OCI-M1 (cell line): ENCODE measurements at places on chromosomes 7 and 10.

GRCh38 chr10:61998937-61999336, 97.4 kb downstream of the ARID5B start:
- DNase-seq: no peak

DNA sequence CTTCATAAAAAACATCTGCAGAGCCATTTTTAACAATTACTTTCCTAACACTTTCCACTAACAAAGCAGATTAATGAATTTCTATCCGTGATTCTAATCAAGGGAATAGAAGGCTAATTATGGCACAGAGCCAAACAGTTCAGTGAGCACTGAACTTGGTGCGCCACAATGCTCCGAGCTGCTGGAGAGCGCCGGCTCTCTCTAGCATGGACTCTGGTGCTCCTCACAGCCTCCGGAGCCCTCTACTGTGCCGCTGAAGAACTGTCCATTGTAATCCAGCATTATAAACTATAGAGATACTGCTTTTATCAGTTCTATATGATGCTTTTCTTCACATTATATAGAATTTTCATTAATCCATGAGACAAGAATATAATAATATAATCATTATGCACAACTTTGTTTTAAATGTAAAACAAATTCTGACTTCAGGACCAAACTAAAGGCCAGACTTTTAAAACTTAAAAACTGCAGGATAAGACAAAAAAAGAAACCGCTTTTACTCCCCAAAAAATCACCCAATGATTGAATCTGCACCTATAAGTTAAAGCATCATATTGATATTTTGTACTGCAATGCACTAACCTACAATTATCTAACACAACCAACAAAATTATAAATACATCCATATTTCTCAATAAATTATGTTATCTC, 123.6 kb downstream of the RNF32 start:
- DNase-seq: no peak

DNA sequence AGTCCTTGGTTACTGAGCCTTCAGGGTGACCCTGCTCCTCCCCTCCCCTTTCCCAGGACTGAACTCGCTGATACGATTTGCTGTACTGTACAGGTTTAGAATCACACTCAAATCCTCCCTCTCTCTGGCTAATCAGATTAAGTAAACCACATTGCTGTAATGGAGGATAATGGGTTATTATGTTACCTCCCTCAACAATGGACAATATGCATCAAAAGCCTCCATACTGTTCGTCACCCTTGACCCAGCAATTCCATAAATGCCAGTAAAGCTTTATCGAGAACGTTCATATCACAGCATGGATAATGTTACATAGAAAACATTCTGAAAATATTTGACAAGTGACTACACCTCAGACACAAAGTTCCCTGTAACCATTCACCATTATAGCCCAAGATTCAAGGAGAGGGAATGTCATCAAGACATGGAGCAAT, 61.7 kb downstream of the FAM107B start:
- no peak for DNase-seq

DNA sequence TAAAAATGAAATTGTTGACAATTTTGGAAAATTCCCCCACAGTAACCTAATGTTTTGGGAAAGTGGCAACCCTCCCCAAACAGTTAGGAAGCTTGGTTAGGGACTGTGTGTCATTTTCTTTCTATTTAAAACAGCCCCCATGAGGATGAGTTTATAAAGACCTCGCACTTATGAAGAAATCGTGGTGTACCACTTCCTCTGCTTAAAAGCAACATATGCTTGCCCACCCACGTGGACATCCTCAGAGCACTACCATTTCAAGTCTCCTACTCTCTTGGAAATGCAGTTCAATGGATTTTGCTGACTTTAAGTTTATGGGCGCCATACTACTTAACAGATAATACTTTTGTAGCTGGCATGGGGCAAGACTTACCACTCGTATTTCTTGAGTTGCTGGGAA, 223.8 kb downstream of the DYNC1I1 start:
- no peak for DNase-seq

DNA sequence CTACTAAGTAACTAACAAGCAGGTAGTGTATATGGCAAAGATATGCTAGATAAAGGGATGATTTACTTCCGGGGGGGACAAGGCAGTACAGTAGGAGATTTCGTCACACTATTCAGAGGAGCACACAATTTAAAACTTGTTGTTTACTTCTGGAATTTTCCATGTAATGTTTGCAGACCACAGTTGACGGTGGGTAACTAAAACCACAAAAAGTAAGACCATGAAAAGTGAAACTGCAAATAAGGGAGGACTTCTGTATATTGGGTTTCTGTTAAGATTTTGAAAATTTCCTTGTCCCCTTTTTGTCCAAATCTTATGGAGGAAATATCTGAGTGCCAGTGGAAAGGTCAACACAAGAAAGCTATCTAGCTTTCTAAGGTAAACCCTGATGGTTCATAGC, 170.0 kb downstream of the ELAPOR2 start:
- DNase-seq: peak; percentile 12

GRCh38 chr10:113549856-113550255, 3.0 kb upstream of the HABP2 start:
- DNase-seq: no peak

GRCh38 chr7:18770822-18771221, 275.3 kb downstream of the HDAC9 start:
- DNase-seq: no peak

GRCh38 chr10:20327954-20328353, 511.7 kb downstream of the PLXDC2 start:
- no peak for DNase-seq
